ENCODE measurements at places on chromosomes 12 and 14.

DNA sequence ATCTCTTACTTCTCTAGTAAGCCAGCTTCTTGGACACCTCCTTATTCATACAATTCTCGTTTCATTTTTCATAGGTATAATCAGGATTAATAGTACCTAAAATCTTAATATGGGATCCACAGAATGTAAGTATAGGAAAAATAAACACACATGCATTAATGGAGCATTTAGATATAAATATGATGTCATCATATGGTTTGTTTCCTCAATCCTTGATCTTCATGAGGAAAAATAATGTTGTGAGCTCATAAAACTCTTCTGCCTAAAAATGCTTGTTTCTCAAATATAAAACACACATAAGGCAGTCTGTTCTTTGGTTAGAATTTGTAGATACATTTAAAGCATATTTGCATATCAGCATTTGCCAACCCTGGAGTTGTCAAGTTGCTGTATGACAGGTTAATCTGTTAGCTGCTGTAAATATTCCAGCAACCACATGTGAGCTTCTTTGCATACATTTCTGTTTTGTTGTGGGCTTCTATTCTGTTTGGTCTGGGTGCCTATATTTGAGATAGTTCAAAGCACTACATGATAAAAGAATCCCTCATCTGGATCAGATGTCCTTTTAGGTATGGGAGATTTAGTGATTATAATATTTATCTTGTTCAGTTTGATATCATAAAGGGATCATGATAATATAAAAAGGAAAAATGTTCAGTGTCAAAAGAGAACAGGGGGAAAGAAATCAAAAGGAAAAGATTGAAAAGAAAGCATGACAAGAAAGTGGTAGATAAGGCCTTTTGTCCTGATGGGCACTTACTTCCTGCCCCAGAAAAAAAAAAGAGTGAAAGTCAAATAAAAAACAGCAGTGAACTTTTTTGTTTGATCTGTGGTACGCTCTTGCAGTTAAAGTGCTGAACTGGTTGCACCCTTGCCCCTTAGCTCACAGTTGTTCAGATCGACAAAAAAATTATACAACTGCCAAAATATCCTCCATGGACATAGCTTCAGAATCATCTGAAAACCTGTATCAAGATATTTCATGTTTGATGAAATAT, 68.6 kb downstream of the ACSS3 start:
- no peak for DNase-seq

- no peak for DNase-seq
Measured at GRCh38 chr12:57781801-57782200, 786 bp upstream of the TSFM start.

DNA sequence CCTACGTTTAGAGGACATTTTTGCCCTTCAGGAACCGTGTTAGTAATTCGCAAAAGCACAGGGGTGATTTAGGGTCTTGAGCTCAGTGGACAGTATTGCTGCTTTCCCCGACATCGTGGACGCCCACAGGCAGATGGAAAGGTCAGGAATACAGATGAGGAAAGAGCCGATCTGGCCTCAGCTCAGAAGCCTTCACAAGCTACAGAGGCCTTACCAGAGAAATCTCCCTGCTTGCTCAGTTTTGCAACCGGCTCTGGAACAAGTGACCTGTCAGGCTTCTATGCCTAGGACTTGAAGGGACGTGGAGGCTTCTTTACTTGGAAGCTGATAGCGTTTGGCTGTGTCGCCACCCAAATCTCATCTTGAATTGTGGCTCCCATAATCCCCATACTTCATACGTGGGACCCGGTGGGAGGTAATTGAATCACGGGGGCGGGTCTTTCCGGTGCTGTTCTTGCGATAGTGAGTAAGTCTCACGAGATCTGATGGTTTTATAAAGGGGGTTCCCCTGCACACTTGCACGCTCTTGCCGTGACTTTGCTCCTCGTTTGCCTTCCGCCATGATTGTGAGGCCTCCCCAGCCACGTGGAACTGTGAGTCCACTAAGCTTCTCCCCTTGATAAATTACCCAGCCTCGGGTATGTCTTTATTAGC, 332.5 kb downstream of the MED13L start:
- DNase-seq, result no peak

- no peak for DNase-seq
Measured at GRCh38 chr12:47901063-47901717, 3.6 kb downstream of the VDR start.

DNA sequence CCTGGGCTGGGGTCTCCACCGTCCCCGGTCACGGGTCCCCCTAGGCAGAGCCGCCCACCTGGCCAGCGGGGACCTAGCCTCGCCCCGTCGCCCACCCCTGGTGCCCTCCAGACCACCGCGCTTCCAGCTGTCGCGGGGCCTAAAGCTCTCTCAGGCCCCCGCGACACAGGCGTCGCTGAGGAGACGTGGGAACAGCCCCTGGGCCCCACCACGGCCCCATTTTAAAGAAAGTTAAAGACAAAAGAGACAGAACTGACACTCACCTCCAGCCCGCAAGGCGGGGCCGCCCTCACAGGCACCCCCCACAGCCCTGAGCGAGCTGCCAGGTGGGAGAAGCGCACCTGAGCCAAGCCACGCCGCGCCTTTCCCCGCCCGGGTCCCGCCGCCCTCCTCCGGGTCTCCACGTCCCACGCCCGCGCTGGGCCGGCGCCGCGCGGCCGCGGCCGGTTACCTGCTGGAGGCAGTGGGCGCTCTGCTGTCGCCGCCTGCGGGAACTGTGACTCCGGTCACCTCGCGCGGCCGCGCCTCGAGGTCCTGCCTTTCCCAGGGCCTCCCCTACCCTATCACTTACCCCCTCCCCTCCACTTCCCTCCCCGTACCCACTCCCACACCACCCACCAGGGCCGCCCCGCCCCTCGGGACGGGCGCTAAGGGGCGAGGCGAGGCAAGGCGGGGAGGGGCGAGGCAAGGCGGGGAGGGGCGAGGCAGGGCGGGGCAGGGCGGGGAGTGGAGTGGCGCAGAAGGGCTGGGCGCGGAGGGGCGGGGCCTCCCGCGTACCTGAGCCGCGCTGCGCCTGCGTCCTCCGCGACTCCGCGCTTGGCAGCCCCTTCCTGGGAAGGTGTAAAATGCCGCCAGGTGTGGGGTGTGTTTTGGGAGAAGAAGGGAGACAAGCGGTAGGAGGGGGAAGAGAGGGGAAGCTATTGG, 31.2 kb downstream of the TC2N start:
- DNase-seq, result peak; percentile 64

- no peak for DNase-seq
Measured at GRCh38 chr12:132200800-132201199, 56.5 kb downstream of the NOC4L start.

All from stimulated activated CD8-positive, alpha-beta memory T cell treated with anti-CD3 and anti-CD28 coated beads, Interleukin-15, amount 100 ng/mL, for 48 hours (primary cell).